Posterior vena cava (tissue), 2 donors: ENCODE measurements at places on chromosomes 1 and 21. TPM values are rescaled to one million over a fixed set of nuclear protein-coding genes. Genes with fewer than 3 reads are reported as not detected.

DNA sequence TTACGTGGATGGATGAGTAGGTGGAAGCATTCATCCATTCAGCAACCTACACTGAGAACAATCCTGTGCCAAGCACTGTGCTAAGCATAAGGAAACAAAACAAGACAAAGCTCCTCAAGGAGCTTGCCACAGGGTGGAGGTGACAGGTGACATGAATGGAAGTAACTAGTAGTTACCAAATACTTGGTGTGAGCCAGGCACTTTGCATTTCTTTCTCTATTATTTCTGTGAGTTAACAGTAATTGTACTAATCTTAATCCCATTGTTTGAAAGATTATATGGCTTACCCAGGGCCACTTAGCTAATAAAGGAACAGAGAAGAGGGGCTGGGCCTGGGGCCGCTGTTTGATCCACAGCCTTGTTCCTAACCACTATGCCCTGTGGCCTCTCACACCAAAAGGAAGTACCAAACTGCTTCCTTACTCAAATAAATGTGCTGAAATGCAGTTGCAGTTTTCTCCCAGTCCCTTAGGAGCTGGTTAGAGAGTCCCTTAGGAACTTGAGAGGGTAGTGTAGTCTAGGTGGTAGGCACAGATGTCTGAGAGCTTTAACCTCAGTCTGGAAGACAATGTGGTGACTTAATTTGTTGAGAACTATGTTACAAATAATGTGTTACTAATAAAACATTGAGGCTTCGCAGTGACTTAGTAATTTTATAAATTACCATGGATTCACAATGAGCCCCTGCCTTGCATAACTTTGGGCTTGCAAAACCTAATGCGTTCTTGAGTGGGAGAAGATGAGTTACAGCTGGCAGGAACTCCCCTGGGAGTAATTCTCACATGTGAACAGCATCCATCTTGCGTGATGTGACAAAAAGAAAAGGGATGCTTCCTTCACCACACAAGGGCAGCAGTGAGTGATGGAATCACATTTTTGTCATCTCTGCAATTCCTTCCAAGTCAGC is 69.8 kb downstream of the MPZL1 start:
- DNase-seq, result no peak

The KCNN3 gene
- total RNA-seq, result 1.9 TPM

DNA sequence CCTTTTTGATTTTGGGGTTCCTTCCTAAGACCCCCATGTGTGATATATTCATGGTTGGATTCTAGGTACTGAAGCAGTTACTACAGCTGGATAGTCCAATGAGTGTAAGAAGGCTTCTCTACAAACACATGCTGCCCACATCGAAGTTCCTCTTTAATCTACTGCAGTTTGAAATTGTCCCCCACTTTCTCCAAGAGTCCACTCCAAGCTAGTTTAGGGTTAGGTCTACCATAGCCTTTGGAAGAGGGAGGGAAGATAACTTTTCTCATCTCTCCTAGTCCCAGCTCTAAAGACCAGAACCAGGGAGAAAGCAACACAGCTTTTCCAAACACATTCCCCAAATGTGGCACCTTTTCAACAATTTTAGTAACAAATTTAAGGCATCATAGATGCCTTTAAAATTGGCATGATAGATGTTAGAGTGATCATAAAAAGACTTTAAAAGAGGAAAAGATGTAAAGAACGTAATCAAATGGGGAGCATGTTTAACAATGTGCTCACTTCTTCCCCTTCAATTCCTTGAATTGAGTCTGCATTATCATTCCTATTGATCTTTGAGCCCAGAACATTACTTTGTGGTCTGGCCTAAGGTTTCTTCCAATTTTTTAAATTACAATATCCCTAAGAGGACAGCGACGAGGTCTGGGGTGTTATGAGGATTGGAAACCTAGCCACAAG is 1.0 kb upstream of the EXO1 start:
- DNase-seq, result no peak

DNA sequence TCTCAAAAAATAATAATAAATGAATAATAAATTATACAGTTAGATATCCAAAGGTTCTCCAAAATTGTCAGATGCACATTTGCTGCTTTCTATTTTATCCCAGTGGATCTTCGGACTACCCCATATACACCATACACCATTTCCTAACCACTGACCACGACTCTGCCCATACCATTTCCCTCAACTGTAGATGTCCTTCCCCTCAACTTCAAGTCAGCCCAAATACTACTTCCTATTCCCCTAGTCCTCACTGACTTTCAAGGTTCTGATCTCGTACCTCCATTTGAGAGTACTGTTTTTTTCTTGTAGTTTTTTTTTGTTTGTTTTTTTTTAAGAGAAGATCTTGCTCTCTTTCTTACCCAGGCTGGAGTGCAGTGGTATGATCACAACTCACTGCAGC is 19.6 kb downstream of the EIF4G3 start:
- DNase-seq, result no peak

DNA sequence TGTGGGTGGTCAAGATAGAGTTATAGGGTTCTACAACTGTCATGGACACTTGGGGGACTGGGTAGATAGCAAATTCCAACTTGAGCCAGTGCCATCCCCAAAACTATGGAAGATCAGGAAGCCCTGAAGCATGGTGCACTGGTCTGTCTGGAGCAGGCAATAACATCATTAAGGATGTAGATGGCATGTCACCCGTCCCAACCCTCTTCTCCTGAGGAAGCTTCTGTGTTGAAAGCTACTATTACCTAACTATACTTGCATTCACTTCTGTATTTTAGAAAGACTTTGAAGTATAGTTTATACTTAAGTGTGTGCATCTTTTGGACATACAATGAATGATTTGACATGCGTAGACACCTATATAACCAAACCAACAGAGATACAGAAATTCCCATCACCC is 32.9 kb downstream of the RABIF start:
- no peak for DNase-seq
